ENCODE measurements at places on chromosomes 5 and 9.

DNA sequence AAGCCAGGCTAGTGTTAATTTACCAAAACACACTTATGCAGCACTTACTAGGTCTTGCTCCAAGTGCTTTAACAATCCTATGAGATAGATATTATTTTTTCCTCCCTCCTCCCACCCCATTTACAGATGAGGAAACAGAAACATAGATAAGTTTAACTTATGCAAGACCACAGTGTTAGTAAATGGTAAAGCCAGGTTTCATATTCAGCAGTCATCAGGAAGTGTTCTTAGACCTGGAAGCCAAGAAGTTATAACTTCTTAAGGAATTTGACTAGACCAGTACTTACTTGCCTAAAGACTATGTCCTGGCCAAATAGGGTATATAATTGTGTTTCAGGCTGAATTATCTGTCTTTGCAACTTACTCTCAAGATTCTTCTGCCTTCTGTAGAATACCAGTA, 15.9 kb downstream of the ABHD17B start:
- no peak overlapping the region for H3K27ac ChIP-seq
- peaks cover 28% of the 10 kb centered on the region for H3K4me1 ChIP-seq
- no peaks in the 10 kb centered on the region for H3K36me3 ChIP-seq
- no peaks in the 10 kb centered on the region for H3K27me3 ChIP-seq
- H3K4me3 ChIP-seq, result no peak overlapping the region
- DNase-seq, result no peak

DNA sequence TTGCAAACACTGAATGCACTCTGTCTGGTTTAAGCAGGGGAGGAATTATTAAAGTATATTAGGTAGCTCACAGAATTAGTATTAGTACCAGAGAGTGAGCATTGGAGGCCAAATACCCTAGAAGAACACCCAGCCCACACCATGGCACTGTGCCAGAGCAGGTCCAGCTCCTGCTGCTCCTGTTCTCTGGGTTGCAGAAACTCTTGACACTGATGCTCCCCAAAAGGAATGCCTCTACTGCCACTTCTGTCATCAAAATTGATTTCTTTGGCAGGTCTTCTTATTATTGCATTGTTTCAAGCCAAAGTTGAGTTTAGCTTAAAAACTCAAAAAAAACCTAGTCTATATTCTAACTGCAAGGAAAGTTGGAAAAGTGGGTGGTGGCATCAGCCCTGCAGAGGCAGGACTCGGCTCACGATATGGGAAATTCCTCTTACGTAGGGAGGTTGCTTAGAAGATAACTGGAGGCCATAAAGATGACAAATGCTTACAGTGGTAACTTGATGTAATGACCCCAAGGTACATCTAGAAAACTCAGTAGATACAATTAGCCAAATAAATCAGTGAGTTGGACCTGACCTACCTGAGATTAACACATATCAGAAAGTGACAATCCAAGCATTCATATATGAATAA, 123.4 kb downstream of the CD180 start:
- no peak overlapping the region for H3K4me3 ChIP-seq
- no peak overlapping the region for H3K27ac ChIP-seq
- no peaks in the 10 kb centered on the region for H3K27me3 ChIP-seq

- H3K4me1 ChIP-seq, result no peaks in the 10 kb centered on the region
- no peak overlapping the region for H3K4me3 ChIP-seq
- no peaks in the 10 kb centered on the region for H3K36me3 ChIP-seq
- DNase-seq, result peak; percentile 29
- H3K27ac ChIP-seq, result no peak overlapping the region
- no peaks in the 10 kb centered on the region for H3K27me3 ChIP-seq
Measured at GRCh38 chr9:6805532-6805931, 47.8 kb downstream of the KDM4C start.

DNA sequence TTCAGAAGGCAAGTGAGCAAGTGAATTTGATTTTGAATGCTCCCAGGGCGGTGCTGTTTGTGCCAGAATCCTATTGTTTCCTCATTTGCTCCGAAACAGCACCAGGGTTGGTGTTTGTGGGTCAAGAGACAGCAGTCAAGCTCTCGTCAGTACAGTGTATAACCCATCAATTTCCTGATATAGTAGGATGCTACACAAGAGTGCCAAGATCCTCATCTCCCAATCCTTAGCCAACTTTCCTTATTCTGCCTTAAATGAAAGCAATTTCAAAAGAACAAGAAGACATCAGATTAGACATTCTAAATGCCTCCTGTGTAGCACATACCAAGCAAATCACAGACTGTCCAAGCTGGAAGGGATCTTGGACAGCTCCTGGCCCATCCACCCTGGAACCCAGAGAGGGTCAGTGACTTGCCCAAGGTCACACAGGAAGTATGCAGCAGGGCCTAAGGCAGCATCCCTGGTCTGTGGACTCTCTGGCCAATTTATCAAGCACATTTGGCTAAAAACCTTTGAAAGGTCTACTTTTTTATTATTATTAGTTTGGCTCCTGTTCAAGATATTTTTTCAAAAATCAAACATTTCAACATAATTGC, 4.5 kb downstream of the WHRN start:
- no peaks in the 10 kb centered on the region for H3K27me3 ChIP-seq
- H3K4me1 ChIP-seq, result peaks cover 59% of the 10 kb centered on the region
- no peak overlapping the region for H3K4me3 ChIP-seq
- DNase-seq, result no peak

- DNase-seq, result no peak
- no peaks in the 10 kb centered on the region for H3K27me3 ChIP-seq
- H3K27ac ChIP-seq, result no peak overlapping the region
Measured at GRCh38 chr9:2934883-2935282, 91.0 kb upstream of the PUM3 start.

GRCh38 chr9:16434526-16434925, 435.9 kb downstream of the BNC2 start:
- DNase-seq, result no peak
- no peaks in the 10 kb centered on the region for H3K4me1 ChIP-seq
- peaks cover 21% of the 10 kb centered on the region for H3K36me3 ChIP-seq
- no peak overlapping the region for H3K27ac ChIP-seq

DNA sequence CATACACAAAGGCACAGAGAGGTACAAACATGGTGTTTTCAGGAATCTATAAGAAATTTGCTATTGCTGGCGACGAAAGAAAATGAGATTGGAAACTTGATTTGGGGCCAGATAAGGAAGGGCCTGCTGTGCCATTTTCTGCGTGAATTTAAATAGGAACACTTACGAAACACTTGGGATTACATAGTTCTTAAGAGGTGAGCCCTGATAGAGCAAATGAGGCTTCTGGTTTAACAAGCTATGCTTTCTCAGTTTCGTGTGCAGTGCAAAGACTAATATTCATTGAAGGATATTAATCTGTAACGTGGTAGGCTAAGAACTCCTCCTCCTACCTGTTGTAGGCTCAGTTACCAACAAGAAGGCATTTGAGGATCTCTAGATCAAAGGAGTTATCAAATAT, 93.1 kb downstream of the CDK5RAP2 start:
- no peaks in the 10 kb centered on the region for H3K27me3 ChIP-seq
- H3K4me3 ChIP-seq, result no peak overlapping the region
- peaks cover 14% of the 10 kb centered on the region for H3K4me1 ChIP-seq
- H3K36me3 ChIP-seq, result peaks cover 19% of the 10 kb centered on the region
- no peak overlapping the region for H3K27ac ChIP-seq

- H3K4me1 ChIP-seq, result peaks cover 41% of the 10 kb centered on the region
- H3K36me3 ChIP-seq, result no peaks in the 10 kb centered on the region
- H3K27me3 ChIP-seq, result no peaks in the 10 kb centered on the region
- H3K27ac ChIP-seq, result no peak overlapping the region
- H3K4me3 ChIP-seq, result no peak overlapping the region
Measured at GRCh38 chr9:98251551-98251950, 3.9 kb downstream of the TBC1D2 start.
